ENCODE measurements at places on chromosomes 5 and 9. TPM values are rescaled to one million over a fixed set of nuclear protein-coding genes. Genes with fewer than 3 reads are reported as not detected.

DNA sequence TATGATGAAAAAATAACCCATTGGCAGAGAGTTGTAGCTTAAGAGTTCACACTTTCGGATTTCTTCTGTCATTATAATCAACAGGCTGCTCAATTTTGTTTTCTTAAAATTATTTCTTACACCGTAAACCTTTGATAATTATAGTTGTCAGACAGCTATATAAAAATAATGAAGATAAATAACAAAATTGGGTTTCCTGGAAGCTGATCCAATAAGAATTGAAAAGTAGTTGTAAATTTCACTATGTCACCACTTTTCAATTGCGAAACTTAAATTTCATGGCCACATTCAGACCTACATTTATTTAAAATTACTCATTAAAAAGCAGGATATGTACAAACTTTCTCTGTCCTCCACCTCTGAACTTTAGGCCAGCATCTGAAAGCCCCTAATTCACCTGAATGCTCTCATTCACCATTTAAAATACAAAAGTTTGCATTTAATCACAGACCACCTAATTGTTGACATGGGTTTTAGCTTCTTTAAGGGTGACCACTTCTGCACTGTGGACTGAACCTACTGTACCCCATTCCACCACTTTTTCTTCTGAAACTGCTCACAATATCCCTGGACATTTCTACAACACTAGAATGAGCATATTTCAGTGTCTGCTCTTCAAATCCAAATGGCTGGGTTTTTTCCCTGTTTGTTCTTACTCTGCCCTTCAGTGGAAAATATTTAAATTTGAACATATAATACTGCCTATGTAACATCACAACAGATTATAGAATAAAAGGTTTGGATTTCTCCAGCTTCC lies 680 bp downstream of the SELENOP start:
- peaks cover 19% of the 10 kb centered on the region for H3K36me3 ChIP-seq
- H3K27ac ChIP-seq: peak overlapping the region; percentile 78
- no peak for DNase-seq
- H3K27me3 ChIP-seq: no peaks in the 10 kb centered on the region
- H3K4me3 ChIP-seq: peak overlapping the region; percentile 61

DNA sequence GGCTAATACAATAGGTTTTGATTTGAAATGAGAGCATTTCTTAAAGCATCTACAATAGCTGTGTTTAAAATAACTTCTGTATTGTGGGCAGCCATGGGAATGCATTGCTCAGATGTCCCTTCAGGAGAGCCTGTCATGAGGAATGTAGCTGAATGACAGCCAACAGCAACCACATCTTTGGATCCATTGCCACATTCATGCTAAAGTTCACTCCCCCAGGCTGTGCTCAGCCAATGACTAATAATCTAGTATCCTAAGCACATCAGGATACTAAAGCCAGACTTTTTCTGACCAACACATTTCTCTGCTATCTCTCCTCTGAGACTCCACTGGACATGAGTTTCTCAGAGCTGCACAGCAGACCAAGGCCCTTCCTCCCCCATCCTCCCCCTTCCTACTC lies 45.5 kb downstream of the HTR1A start:
- H3K27ac ChIP-seq: no peak overlapping the region
- no peaks in the 10 kb centered on the region for H3K36me3 ChIP-seq
- DNase-seq: no peak
- H3K4me3 ChIP-seq: no peak overlapping the region
- no peaks in the 10 kb centered on the region for H3K4me1 ChIP-seq

- H3K27ac ChIP-seq: no peak overlapping the region
- H3K36me3 ChIP-seq: no peaks in the 10 kb centered on the region
- no peaks in the 10 kb centered on the region for H3K4me1 ChIP-seq
- no peaks in the 10 kb centered on the region for H3K27me3 ChIP-seq
- no peak for DNase-seq
- no peak overlapping the region for H3K4me3 ChIP-seq
Observed at GRCh38 chr9:76595645-76596044, 136.7 kb downstream of the GCNT1 start.

- H3K27ac ChIP-seq: no peak overlapping the region
- no peaks in the 10 kb centered on the region for H3K27me3 ChIP-seq
- H3K4me1 ChIP-seq: no peaks in the 10 kb centered on the region
- no peaks in the 10 kb centered on the region for H3K36me3 ChIP-seq
- no peak overlapping the region for H3K4me3 ChIP-seq
- no peak for DNase-seq
Observed at GRCh38 chr5:71843111-71843510, 124.0 kb downstream of the CARTPT start.

- no peaks in the 10 kb centered on the region for H3K36me3 ChIP-seq
- no peak overlapping the region for H3K27ac ChIP-seq
- H3K4me1 ChIP-seq: no peaks in the 10 kb centered on the region
- H3K27me3 ChIP-seq: no peaks in the 10 kb centered on the region
- DNase-seq: no peak
Observed at GRCh38 chr5:144422018-144422727, 251.5 kb downstream of the KCTD16 start.

RAD23B gene
- total RNA-seq: 95.4 TPM

TIGD6 gene
- 4.8 TPM for total RNA-seq

Data from lower lobe of right lung (tissue), 2 donors.